ENCODE measurements at places on chromosomes 5 and 9.

DNA sequence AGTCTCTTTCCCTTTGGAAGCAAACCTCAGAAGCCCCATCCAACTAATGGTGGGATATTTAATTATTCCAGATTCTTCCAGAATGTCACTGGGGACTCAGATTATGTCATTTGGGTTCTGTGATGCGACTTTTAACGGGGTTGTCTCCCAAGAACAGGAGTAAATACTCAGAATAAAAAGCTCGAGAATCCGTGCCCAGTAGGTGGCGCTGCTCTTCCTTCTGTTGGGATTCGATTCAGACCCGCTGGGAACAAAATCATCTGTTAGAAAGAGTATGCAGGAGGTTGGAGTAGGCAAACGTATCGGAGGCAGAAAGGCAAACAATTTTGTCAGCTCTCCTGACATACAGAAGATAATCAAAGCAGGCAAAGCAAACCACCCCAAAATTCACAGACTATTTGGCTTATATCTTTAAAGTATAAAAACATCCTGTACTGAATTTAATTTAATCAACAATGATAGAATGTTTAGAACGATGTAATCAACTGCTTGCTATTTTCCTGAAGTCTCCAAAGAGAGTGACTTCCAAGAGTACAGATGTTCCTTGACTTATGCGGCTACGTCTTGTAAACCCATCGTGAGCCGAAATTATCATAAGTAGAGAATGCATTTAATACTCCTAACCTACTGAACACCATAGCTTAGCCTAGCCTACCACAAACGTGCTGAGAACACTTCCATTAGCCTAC, 169.8 kb upstream of the RAI14 start:
- DNase-seq: peak; percentile 85

- DNase-seq: no peak
These were observed 69.9 kb downstream of the SEMA6A start for GRCh38 chr5:116504593-116505166.

DNA sequence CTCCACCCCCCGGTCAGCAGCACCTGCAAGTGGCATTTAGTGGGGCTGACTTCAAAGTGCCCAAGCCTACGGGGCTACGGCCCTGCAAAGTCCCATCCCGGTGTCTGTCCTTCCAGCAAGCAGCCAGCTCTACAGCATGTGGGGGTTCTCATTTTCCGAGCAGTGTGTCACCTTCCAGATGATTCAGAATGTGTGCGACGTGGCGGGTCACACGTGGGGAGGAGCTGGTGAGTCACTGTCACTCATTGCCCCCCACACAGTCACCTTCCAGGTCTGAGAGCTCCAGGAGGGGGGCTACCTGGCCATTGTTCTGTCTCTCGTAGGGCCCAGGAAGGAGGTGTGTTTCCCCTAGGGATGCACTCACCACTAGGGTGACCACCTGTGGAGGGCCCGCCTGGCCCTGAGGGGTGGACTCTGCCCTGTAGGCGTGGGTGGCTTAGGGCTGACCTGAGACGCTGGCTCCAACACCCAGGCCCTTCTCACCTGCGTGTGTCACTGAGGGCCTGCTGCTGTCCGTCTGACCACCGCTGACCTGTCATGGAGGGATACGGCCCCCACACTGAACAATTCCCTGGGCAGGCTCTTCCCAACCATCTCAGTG, 70.2 kb downstream of the SEMA4D start:
- no peak for DNase-seq

- DNase-seq: no peak
These were observed 148.3 kb downstream of the GAPVD1 start for GRCh38 chr9:125409637-125410521.

- no peak for DNase-seq
These were observed 88.8 kb downstream of the PPIC start for GRCh38 chr5:122947772-122948171.

DNA sequence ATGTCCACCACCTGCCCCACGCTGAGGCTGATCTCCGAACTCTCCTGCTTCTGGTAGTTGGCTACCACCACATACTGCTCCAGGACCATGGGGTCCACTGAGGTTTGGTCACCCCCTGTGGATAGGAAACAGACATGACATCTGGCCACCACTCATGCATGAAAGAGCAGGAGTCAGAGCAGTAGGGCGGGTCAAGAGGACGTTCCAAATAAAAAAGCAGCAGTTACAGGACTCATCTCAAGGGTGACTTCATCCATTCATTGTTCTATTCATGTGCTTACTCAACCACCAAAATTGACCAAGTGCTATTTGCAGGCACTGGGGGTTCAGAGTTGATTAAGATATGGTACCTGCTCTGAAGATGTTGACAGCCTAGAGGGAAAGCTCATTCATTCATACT, 79.2 kb upstream of the UBTD2 start:
- no peak for DNase-seq

- no peak for DNase-seq
These were observed 95.9 kb upstream of the PCSK1 start for GRCh38 chr5:96528826-96529474.

- DNase-seq: no peak
These were observed 509.9 kb upstream of the TYRP1 start for GRCh38 chr9:12183321-12183720.

- no peak for DNase-seq
These were observed 15.7 kb downstream of the SAP30L start for GRCh38 chr5:154461531-154461930.

- no peak for DNase-seq
These were observed 6.1 kb upstream of the FOXB2 start for GRCh38 chr9:77013206-77013931.

DNA sequence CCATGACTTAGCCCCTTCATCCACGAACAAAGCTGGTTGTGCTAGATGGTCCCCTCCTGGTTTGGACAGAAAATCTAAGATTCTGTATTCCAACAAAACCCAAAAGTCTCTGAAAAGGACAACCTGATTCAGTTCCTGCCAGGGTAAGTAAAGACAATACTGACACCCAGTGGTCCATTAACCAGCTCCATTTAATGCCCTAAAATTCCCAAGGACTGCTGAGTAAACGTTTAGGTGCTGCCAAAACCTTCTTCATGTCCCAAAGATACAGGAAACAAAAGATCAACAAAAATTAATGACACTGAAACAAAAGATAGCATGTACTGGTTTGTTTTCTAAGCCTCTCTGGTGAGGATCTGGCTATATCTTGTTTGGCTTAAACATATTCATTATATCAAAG, 25.3 kb upstream of the PPP1R2B start:
- peak; percentile 39 for DNase-seq

- no peak for DNase-seq
These were observed 744 bp downstream of the OTULIN start for GRCh38 chr5:14665101-14665822.

- peak; percentile 56 for DNase-seq
These were observed 165.6 kb upstream of the MPDZ start for GRCh38 chr9:13445103-13445500.

- DNase-seq: no peak
These were observed 3.2 kb downstream of the POU4F3 start for GRCh38 chr5:146341854-146342253.

- no peak for DNase-seq
These were observed 127.5 kb downstream of the PPP2R2B start for GRCh38 chr5:146751054-146751453.

- DNase-seq: no peak
These were observed 31.3 kb downstream of the ISOC1 start for GRCh38 chr5:129125819-129126218.

GRCh38 chr9:9901624-9902023, 711.2 kb downstream of the PTPRD start:
- no peak for DNase-seq

GRCh38 chr5:40271476-40271875, 408.2 kb upstream of the PTGER4 start:
- DNase-seq: no peak

DNA sequence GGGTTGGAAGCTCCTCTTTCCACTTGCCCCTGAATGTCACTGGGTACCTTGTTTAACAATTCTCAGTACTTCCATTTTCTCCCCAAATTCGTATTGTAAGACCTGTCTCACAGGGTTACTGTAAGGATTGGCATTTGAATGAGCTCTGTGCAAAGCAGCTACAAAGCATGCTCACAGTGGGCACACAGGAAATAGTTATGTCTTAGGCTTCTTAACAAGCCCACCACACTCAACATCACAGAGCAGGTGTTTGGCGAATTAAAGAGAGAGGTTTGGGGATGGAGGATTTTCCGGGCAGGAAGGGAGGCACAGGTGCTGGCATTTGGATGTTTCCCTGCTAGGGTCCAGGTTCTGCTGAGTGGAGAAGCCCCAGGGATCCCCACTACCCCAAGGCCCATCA, 17.0 kb upstream of the LHFPL2 start:
- no peak for DNase-seq

GRCh38 chr5:80037366-80037765, 2.2 kb downstream of the THBS4 start:
- no peak for DNase-seq

DNA sequence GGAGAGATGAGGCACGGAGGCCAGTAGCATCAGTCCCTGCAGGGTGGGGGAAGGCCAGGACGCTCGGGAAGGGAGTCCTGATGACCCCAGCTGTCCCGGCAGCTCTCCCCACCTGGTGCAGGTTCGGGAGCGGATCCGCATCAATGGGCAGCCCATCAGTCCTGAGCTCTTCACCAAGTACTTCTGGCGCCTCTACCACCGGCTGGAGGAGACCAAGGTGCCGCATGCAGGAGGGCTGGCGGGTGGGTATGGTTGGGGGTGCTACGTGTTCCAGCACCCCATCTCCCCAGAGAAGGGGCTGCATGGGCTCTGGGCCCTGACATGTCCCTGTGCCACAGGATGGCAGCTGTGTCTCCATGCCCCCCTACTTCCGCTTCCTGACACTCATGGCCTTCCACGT, 4.2 kb downstream of the FPGS start:
- no peak for DNase-seq

DNA sequence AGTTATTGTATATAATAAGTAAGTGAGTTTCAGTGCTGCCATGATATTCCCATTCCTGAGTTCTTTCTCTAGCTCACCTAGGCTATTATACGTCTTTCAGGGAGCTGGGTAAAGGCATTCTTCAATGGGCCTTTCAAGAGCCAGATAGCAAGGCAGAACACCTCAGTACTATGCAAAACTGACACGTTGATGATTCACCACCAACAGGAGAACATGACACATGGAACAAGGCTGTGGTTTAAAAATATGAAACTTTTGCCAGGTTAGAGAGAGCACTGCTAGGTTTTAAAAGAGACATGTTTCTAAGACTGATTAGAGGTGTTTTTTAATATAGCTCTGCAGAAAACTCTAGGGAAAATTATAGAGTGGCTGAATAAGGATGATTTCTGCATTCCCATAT, 95.9 kb downstream of the UGCG start:
- no peak for DNase-seq

GRCh38 chr5:32202394-32202793, 28.3 kb upstream of the GOLPH3 start:
- DNase-seq: no peak

DNA sequence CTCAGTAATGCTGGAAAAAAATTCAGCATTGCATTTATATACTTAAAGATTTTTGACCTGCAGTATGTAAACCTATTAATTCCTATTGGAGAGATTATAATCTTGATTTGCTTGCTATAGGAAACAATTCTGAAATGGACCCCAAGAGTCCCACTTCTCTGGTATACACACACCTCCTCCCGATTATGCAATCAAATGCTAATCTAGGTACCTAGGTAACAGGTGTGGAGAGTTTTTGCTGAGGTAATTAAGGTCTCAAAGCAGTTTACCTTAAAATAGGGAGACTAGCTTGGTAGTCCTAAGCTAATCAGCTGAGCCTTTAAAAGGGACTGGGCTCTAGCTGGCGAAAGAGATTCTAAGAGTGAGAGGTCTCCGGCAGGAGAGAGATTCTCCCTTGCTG, 22.2 kb downstream of the ISOC1 start:
- DNase-seq: no peak

GRCh38 chr5:138336952-138337684, 948 bp upstream of the FAM53C start:
- DNase-seq: peak; percentile 91

DNA sequence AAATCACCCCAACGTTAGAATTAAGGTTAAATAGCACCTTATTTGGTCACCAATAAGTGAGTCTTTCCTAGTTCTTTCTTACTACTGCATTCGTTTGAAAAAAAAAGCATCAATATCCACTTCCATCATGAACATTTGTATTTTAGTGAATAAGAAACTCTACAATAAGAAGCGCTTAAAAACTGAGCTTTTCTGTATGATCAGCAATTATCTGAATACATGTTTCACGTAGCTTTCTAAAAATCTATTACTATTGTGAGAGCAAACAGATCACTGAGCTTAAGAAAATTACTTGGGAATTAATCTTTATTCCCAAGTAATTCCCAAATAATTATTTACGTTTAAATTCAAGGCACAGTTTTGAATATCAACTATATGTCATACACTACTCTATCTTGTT, 32.5 kb downstream of the ZDHHC21 start:
- DNase-seq: no peak

GRCh38 chr5:127958421-127959011, 125.0 kb upstream of the SLC12A2 start:
- DNase-seq: no peak

DNA sequence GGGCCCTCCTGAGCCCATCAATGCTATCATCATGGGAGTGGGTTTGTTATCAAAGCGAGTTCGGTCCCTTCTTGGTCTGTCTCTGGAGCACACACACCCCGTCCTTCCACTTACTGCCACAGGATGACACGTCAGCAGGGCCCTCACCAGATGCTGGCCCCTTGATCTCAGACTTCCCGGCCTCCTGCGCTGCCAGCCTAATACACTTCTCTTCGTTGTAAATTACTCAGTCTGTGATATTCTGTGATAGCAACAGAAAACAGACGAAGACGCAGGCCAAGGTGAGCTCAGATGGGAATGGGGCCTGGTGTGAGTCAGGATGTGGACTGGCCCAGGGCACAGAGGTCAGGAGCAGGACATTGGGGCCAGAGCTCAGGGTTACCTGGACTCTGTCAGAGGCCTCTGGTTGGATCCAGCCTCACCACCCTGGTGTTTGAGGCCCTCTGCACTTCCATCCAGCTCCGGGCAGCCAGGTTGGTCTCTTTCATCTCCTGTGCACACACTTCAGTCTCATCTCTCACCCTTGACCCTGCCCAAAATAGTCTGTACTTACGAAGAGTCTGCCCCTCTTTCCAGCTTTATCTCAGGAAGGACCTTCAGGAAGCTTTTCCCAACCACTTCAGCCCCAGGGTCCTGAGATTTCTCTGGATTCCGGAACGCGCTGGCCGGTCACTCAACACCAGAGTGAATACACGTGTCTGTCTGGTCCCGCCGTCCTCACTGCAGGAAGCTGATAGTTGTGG, 26.0 kb upstream of the CNOT6 start:
- no peak for DNase-seq

GRCh38 chr5:96177303-96177869, 215.7 kb upstream of the ELL2 start:
- DNase-seq: no peak

DNA sequence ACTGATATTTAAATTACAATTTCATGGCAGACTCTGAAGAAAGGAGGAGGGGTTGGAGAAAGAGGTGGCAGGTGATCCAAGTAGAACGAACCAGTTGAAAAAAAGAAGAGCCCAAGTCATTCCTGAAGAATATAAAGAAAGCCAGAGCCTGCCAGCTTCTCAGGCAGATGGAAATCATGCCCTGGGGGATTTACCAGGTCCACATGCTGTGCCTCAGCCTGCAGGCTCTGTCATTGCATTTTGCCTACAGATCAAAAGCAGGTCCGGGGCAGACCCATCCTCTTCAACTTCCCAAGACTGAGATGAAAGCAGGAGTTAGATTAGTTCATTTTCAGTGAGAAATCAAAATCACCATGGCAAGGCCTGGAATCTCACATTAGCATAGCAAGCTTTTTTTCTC, 48.5 kb downstream of the GDNF start:
- DNase-seq: no peak

All from left hindlimb (tissue), 1 donor.